AG04450 (cell line): ENCODE measurements at places on chromosomes 12 and 14.
A peak's percentile ranks its signal among the peaks of the same experiment; 100 is the strongest.

DNA sequence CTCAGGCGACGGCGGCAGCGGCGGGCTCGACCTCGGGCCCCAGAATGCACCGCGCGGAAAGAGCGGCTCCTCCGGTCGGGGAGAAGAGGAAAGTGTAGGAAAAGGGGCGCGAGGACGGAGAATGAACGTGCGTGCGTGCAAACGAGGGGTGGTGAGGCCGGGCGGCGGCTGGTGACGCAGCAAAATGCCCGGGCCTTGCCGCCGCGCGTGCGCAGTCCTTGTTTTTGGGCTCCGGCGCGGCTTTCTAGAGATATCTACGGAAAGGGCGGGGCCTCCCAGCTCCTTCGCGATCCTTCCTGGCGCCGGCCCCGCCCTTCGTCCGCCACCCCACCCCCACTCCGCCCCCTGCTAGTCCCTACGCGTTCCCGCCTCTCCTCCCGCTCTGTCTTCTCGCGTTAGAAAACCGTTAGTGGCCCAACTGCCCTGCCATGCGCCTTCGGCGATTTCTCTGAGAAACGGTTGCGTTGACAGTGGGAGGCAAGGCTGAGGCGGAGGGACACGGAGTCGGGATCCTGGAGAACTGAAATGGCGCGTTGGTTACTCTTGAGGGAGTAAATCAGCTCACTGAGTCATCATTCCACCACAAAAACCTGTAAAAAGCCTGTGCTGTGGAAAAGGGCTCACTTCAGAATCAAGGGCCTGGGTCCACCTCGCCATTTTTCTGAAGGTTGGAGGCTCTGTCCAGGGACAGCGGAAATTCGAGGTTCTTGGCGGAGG is at the start of gene PTGES3:
TSS of gene PTGES3 (minus strand) at position 156 of the 717 bp plus-strand sequence. CDS start 285 bp downstream, outside the sequence.
- DNase-seq, result peak; percentile 93

GRCh38 chr12:52415870-52416750 is 10.0 kb upstream of the KRT82 start:
- DNase-seq, result peak; percentile 21

DNA sequence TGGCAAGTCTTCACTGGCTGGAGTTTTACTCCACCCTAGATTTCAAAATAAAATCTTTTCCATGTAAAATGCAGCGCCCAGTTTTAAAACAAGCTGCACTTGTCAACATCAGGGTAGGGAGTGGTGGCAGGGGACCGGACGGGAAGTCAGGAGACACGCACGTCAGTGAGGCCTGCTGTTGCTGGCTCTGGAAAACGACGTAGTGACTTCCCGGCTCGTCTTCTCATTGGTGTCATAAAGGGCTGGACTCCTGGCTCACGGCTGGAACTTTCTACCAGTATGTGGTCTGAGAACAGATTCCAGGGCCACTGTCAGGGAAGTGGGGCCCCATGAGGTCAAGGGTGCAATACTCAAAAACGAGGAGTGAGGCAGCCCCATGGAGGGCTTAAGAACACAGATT is 64.2 kb upstream of the FOXN3 start:
- no peak for DNase-seq

- no peak for DNase-seq
Measured at GRCh38 chr14:21313512-21313911, 33.6 kb downstream of the RPGRIP1 start.

DNA sequence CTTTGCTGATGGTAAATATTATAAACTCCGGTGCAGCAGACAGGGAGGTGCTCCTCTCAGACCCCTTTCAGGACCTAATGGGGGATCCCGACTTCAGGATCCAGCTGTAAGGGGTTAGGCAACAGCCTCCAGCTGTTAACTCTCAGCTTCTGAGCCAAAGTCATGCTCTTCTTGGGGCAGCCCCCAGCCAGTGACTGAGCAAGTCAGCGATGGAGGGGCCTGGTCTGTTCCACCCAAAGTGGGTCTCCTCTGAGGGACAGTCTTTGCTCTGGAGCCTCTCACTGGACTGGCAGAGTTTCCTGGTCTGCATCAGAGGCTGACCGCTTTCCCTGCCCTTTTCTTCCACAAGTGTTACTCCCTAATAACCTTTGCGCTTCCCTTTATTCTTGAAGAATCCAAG is 184.2 kb upstream of the DIO3 start:
- DNase-seq, result no peak

- peak; percentile 4 for DNase-seq
Measured at GRCh38 chr12:124039276-124039675, 66.3 kb downstream of the ZNF664 start.

DNA sequence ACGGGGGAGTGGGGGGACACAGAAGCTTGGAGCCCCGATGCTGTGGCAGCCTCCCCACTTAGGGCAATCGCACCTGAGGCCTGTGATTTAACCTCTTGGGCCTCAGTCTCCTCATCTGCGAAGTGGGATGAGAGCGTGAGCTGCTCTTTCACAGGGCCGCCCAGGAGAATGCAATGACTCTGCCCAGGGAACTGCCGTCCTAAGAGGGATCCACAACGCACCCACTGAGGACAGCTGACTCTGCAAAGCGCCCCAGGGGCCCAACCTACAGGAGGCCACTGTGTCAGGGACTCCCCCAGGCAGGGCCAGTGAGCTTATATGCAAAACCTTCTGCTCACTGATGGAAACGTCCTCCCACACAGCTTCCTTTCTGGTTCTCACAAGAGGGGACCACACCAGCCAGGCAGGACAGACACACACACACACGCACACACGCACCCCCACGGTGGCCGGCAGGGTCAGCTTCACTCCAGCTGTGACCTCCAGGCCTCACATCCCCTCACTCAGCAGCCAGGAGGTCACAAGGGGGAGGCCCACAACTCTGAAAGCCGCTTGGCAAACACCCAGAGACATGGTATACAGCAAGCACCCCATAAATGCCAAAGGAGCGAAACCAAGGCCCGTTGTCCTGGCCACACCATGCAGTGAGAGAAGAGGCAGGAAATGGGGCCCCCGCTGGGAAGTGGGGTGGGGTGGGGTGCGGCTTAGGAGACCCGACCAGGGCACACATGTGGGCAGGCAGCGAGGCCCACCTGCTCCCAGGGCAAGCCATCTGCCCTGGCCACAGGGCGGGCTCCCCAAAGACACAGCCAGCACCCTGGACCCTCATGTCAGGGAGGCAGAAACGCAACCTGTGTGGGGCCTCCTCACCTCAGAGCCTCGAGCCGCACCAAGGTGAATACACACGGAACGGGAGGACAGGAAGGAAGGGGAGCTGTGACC is 73.3 kb downstream of the NCOR2 start:
- DNase-seq, result no peak

DNA sequence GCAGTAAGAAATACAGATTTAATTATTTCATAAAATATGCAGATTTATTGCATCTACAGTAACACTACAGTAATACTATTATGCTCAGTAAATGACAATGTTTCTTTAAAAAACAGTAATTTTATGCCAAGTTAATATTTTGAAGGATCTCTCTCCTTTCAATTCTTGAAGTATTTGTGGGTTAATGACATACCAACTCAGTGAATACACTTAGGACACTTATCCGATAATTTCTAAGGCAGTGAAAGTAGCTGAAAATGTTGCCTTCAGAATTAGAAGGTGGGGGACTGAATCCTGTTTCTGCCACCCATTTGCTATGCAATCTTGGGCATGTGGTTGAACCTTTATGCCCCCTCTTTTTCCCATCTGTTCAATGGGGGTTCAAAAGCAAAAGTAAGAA is 24.8 kb upstream of the IFNG-AS1 start:
- DNase-seq, result no peak

GRCh38 chr12:131093604-131093955 is 139.9 kb downstream of the ADGRD1 start:
- DNase-seq, result no peak

GRCh38 chr14:71855399-71856036 is 76.7 kb upstream of the RGS6 start:
- peak; percentile 49 for DNase-seq

DNA sequence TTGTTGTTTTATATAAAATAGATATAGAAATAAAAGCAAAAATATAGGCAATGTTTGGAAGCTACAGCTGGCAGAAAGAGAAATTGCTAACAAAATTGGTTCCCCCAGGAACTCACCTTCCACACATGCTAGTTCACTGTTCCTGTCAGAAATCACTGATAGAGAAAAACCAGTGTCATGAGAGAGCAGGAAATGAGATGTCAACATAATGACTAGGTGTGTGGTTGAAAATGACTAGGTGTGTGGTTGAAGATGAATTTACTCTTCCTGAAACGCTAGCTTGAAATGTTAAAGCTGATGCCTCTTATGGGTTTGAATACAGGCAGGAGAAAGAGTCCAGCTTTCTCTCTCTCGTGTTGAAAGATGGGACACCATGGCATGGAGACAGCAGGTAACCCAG is 216.3 kb downstream of the C12orf42 start:
- no peak for DNase-seq

DNA sequence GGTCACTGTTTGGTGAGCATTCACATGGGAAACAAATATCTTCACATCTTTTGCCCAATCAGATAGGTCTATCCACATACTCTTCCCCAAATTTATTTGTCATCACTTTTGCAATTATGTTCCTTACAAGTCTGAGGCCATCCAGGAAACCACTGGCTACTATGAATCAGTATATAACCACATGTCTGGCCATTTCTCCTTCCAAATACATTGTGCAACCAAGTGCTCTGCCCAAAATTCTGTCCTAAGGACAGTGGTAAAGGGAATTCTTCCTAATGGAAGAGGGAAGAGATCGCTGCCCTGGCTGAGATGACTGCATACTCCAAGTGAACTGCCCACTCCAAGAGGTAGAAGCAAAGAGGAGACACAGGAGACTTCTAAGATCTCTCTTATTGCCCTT is 148.9 kb upstream of the MAX start:
- DNase-seq, result peak; percentile 39

DNA sequence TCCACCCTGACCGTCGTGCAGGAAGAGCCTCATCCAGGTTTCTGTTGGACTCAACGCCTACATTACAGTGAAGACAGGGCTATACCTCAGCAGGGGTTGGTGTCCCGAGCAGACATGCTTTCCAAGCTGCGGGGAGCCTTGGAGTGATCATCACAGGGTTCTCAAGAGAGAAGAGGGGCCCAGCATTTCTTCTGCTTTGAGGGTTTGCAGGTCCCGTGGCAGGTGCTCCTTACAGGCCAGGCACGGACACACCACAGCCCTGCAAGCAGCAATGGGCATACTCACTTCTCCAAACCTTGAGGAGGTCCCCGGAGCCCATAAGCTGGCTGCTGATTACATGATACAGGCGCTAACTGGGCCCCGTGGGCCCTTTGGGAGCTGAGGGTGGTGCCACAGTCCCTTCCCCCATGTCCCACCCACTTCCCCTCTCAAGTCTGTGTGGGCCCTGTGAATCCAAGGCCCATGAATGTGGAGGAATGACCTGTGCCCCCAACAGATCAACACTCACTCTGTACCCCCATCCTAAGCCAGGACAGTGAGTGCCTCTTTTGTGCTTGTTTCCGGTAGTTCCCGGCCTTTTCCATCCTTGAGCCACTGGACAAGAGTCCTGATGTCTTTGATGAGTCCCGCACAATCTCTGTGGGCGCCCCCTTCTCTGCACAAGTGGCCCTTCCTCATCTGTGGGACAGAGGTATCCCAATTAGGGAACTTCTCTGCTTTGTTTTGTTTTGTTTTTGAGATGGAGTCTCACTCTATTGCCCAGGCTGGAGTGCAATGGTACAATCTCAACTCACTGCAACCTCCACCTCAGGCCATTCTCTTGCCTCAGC is 1.1 kb downstream of the AQP2 start:
- no peak for DNase-seq

- DNase-seq, result no peak
Measured at GRCh38 chr12:74227846-74228545, 309.6 kb upstream of the ATXN7L3B start.

GRCh38 chr12:82437744-82438143 is 79.4 kb downstream of the METTL25 start:
- no peak for DNase-seq

DNA sequence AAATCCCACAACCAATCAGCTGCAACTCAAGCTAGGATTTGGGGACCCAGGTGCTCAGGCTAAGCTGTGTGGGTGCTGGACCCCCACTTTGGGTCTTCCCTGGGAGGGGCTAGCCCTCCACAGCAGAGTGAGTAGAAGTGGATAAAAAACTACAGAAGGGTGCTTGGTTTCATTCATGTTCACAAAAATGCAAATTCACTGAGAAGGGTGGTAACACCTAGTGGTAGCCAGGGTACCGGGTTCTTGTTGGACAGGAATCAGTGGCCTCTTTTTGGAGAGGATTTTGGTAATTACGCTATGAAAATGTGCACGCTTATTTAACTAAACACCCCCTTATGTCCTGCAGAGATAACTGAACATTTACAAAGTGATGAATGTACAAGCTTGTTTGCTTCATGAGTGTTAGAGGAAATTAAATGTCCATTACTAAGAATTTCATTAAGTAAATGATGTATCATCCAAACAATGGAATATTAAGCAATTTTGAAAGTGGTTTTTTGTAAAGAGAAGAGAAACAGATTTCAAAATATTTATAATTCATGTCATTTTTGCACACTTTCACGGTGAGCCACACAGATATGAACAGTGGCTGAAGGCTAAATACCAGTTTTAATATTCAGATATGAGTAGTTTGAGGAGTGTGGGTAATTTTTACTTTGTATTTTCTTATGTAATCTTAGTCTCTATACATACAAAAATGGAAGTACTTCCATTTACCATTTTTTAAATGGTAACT is 78.3 kb downstream of the DDX51 start:
- DNase-seq, result no peak

- DNase-seq, result no peak
Measured at GRCh38 chr12:130421896-130422295, 84.2 kb downstream of the PIWIL1 start.

- DNase-seq, result no peak
Measured at GRCh38 chr12:99055299-99055698, 410.2 kb downstream of the APAF1 start.

DNA sequence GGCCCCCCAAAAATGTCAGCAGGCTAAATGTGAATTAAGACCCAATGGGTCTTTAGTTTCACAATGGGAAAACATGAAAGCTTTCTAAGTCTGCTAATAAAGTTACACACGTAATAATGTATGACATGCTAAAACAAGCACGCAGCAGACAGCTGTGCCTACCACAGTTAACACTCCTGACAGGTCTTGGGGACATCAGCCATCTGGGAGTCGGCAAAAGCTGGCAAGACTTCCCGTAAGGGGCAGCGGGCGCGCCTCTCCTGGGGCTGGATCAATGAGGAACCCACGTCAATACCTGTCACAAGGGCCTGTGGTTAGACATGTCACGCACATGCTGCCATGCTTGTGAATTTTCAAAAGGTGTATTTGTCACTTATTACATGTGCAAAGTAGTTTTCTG is 45.0 kb downstream of the ACTN1 start:
- no peak for DNase-seq

GRCh38 chr12:96751626-96752025 is 155.4 kb upstream of the NEDD1 start:
- no peak for DNase-seq
